ENCODE measurements at places on chromosomes 5 and 9.

GRCh38 chr9:118268046-118268445 is 563.8 kb downstream of the TLR4 start:
- no peak for DNase-seq

DNA sequence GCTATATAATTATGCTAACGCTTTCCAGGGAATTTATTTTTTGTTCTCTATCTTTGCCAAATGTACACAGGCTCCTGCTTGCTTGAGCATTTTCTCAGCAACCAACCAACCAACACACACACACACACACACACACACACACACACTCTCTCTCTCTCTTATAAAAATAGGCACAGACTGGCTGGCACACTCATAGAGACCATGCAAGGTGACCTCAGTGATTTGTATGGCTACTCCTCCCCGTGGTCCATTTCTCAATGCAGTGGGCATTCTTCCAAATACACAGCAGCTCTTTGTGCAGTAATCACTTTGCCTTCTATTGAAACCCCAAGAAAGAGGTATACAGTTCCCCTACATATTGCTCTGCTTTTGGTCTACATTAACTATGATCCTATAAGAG is 416.0 kb downstream of the MAN2A1 start:
- DNase-seq: no peak

DNA sequence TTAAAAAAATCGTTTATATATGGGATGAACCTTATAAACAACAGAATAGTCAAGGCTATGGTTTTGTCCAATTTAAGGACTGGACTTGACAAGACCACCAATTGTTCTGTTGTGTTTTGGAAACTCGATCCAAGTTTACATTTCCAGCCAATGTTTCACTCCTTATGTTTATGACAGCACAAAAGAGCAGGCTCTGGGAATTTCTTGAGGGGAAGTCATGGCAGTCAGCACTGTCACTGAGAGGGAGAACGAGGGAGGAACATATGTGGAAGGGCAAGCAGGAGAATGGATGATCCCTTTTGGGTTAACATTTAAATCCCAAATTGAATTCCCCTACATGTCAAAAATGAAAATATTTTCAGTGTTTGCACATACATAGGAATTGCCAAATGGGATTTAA is 292.5 kb downstream of the MARCHF11 start:
- DNase-seq: no peak

- no peak for DNase-seq
Observed at GRCh38 chr5:95925939-95926338, 35.7 kb downstream of the ELL2 start.

GRCh38 chr9:121362813-121363621 is 7.0 kb downstream of the STOM start:
- no peak for DNase-seq

DNA sequence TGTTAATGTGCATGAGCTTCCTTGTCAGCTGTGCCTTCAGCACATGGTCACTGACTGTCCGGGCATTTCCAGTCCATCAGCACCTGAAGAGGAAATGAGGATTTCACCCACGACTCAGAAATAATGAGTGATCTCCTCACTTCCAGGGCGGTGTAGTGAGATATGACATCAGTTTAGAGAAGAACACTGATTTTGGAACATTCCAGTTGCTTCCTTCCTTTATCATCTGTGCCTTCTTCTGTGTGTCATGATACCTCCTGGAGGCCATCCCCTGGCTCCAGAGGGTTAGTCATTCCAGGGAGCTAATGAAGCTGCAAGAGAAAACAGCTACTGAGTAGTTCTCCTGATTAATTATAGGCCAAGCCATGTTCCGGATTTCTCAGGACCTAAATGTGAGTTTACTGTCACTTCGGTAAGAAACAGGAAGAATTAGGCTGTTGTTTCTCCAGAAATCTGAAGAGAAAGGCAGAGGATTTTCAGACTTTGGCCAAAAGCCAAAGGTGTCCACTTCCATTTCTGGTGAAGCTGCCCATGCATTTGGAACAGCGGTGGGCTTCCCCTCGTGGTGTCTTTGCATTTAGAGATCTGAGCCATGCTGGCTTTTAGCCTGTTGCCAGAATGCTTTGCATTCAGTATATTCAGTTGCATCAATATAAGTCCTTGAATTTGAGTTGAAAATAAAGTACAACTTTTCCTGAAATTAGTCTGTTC is 161.3 kb upstream of the OTULINL start:
- DNase-seq: no peak

GRCh38 chr5:386432-387341 is 56.3 kb upstream of the EXOC3 start:
- no peak for DNase-seq

- no peak for DNase-seq
Observed at GRCh38 chr9:88586452-88586851, 51.5 kb downstream of the NXNL2 start.

DNA sequence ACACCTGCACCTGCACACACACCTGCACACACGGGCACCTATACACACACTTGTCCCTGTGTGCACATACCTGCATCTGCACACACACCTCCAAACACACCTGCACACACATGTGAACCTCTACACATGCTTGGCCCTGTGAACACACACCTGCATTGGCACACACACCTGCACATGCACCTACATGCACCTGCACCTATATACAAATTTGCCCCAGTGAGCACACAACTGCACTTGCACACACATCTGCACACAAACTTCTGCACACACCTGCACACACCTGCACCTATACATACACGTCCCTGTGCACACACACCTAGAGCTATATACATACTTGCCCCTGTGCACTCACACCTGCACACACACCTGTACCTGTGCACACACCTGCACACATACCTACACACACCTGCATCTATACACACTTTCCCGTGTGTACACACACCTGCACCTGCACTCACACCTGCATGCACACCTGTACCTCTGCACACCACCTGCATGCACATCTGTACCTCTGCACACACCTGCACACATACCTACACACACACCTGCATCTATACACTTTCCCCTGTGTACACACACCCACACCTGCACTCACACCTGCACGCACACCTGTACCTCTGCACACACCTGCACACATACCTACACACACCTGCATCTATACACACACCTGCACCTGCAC is 21.5 kb upstream of the LPCAT1 start:
- DNase-seq: no peak

DNA sequence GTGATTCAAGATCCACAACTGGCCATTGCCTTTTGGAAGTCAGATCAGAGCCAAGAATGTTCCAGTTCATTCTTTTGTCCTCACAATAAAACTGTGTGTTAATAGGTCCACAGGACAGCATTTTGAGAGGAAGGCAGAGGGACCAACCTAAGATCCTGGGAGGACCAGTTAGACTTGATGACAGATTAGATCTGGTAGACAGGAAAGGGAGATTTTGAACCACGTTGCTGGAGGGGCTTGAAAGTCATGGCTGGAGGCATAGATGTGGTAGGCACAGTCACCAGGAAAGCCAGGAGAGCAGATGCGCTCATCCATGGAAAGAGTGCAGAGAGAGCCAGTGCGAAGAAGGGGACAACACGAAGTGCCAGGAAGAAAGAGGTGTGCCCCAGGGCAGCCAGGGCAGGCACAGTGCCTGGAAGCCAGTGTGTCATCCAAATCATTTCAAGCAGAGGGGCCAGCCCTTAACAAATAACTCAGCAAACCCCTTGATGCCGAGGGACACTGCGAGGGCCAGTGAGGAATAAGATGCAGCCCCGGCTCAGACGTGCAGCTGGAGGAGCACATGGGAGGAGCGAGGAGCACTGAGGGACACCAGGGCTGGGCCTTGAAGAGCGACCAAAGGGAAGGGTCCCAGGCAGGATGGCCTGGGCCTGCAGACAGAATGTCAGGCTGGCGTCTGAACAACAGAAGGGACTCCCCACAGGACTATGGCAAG is 12.8 kb upstream of the SLC2A8 start:
- no peak for DNase-seq

DNA sequence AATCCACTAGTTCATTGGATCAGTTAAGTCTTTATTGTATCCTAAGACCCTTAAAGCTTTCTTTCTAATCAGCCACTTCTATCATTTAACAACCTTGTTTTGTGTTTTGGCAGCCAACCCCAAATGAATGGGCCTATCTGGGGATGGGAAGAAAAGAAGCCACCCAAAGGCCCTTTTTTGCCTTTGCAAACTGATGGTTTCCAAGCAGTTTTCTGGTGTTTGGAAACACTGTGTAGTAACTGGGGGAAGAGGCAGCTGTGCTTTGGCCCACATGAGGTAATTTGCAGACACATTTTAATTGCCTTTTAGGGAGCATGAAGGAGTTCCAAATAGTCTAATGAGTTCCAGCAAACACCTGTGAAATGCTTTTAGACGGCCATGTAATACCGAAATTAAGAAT is 1751.3 kb upstream of the WWC1 start:
- no peak for DNase-seq

- no peak for DNase-seq
Observed at GRCh38 chr5:102218159-102218558, 77.9 kb downstream of the SLCO4C1 start.

GRCh38 chr5:14213813-14214585 is 70.9 kb downstream of the TRIO start:
- DNase-seq: no peak

DNA sequence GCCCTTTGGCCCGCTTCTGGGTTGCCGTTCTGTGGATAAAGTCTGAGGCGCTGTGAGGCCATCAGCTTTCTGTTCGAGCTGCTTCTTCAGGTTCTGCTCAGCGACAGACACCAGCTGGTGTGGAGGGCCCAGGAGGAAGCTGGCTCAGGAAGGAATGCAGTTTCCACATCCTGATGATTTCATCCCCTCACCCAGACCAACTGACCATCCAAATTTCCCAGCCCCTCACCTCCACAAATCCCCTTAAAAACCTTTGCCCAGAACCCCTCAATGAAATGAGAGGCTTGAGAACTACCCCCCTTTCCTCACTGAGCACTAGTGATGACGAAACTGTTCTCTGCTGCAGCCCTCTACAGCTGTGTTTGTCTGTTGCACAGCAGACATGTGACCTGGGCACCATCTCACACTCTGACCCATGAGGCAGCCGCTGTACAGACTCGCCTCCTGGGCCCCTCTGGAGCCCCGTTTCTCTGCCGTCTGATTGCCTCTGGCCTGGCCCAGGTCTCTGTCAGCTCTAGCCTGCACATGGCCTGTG is 45.4 kb downstream of the SPATA31C2 start:
- DNase-seq: peak; percentile 33

- no peak for DNase-seq
Observed at GRCh38 chr5:176695073-176695472, 47.8 kb downstream of the TSPAN17 start.

DNA sequence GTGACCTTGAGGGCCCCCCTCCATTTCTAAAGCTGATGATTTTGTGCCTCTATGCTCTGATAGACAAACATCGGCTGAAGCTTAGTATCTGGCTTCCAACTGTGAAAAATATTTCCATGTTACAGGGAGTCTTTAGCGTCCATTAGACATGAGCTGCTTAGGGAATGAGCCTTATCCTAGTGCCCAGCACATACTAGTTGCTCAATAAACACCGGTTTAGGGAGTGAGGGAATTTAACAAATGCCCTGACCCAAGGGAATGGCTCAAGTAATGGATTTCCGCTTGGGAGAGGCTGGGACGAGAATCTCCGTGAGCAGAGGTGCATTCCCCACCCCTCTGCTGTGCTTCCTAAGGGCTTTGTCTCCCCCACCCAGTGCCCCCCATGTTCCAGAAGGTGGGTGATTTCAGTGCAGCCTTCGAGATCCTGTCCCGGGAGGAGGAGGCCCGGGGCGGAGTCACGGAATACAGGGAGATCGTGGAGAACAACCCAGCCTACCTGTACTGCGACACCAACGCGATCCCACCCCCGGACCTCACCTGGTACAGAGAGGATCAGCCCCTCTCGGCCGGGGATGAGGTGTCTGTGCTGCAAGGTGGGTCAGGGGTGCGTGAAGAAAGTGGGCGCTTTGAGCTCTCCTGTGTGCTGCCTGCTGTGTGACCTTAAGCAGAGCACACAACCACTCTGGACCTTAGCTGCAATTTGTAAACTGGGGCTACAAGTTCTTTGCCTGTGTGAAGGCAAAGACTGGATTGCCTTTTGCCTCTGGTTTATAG is 65.7 kb upstream of the ASS1 start:
- no peak for DNase-seq

DNA sequence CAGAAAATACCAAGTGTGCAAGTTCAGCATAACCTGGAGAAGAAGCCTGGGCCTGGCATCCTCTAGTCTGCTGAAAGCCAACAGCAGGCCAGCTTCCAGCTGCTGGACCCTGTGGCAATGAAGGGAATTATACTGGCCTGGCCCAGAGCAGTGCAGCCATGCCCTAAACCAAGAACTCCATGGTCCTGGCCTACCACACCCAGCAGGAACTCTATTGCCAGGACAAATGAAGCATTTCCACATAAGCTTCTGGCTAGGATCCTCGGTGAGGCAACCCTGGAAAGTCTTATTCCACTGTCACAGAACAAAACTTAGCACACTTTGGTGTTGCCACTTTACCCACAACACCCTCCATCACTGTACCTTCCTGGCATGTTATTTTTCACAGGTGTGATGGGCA is 35.5 kb downstream of the CDK5RAP2 start:
- no peak for DNase-seq

DNA sequence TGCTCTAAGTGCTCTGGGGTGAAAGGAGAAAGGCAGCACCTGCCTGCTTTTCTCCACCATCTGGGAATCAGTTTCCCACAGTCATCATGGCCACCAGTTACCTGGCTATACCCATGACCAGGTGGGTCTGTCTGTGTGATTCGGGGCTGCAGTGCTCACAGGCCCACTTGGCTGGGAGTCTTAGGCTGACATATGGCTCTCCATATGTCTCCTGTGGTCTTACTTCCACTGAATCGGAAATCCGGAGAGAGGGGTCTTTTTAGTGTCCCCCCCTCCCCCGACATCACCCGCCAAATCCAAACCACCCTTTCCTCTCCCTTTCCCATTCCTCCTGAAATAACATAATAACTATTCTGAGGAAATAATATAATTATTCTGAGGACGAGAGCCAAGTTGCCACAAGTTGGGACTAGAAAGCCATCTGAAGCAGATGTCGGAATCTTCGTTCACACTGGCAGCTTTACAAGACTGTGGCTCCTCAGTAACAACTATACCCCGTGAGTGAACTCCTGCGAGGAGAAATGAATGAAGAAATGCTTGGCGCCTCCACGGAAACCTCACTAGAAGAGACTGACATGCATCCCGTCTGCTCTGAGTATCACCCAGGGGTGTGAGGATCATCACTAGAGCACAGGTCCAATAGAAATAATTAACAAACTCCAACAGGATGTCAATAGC is 143.4 kb downstream of the MYO10 start:
- DNase-seq: no peak

GRCh38 chr5:154097031-154097430 is 58.3 kb downstream of the MFAP3 start:
- DNase-seq: no peak

- no peak for DNase-seq
Observed at GRCh38 chr9:91978740-91979414, 28.8 kb upstream of the ROR2 start.

GRCh38 chr5:130720355-130720754 is 444.7 kb downstream of the HINT1 start:
- no peak for DNase-seq

GRCh38 chr9:136312436-136312835 is 8.5 kb upstream of the CCDC187 start:
- no peak for DNase-seq

DNA sequence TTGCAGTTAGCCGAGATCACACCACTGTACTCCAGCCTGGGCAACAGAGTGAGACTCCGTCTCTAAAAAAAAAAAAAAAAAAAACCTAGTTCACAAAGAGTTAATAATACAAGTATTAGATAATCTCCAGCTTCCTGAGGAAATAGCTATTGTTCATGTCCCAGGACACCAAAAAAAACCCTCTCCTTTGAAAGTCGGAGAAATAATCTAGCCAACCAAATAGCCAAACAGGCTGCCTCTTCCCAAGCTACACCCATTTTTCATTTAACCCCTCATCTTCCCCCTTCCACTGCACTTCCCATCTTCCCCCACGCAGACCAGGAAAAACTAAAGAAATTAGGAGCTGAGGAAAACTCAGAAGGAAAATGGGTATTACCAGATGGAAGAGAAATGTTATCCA is 23.6 kb downstream of the CNOT8 start:
- no peak for DNase-seq
